ENCODE measurements at places on chromosomes 1 and 21.

DNA sequence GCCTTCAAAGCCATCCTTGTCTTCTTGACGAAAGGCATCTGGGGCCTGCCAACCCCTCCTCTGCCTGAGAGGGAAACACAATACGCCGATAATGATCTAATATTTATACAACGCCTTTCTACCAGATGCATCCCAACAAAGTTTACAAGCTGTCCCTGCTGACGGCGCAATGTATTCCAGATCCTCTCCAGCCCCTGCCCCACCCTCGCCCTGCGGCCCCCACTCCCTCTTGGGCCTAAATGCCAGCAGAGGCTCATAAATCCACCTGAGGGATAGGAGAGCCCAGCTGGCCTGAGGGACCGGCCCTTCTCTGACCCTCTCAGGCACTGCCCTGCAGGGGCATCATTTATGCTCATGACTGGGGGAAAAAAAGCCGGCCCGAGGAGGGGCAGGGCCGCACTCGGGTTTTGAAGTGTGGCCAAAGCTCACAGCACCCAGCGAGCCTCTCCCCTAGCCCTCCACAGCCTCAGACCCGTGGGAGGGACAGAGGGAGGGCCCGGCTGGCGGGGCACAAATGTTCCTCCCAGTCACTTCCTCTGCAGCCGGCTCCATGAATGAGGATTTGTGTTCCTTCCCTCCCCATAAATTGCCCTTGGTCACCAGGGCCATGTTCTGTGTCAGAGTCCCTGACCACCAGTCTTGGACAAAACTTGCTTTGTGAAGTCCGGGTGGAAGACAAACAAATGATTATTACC is 140.3 kb downstream of the FOXD2 start:
- no peak for DNase-seq

GRCh38 chr1:238487931-238488330 is 597.2 kb upstream of the ZP4 start:
- no peak for DNase-seq

DNA sequence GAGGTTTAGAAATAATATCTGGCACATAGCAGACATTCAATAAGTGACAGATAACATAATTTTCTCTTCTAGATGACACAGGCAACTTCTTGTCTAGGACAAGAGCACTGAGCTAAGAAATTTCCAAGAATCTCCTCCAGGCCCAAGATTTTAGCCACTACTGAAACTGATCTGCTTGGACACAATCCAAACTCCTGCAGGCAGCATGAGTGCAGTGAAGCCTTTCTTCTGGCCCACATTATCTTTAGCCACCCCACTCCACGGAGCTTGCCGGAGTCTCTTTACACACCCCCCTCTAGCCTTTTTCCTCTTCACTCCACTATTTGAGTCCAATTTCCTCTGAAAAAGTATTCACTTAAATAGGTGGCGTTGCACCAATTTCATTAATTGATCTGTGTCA is 142.9 kb upstream of the DUSP10 start:
- DNase-seq = no peak

DNA sequence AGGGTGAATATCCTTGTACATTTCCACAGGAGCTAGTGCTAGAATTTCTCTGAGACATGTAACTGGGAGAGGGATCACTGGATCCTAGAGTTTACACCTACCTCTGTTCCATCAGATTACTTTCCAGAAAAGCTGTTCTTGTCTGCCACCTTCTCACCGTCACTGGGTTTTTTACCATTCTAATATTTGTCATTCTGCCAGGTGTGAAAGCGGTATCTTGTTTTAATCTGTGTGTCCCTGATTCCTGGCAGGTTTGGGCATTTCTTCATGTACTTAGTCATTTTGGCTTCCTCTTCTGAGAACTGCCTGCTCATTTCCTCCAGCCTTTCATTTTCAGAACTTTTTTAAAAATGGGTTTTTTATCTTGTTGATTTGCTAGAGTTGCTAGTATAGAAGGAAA is 5.1 kb downstream of the PMF1 start:
- DNase-seq = peak; percentile 83

DNA sequence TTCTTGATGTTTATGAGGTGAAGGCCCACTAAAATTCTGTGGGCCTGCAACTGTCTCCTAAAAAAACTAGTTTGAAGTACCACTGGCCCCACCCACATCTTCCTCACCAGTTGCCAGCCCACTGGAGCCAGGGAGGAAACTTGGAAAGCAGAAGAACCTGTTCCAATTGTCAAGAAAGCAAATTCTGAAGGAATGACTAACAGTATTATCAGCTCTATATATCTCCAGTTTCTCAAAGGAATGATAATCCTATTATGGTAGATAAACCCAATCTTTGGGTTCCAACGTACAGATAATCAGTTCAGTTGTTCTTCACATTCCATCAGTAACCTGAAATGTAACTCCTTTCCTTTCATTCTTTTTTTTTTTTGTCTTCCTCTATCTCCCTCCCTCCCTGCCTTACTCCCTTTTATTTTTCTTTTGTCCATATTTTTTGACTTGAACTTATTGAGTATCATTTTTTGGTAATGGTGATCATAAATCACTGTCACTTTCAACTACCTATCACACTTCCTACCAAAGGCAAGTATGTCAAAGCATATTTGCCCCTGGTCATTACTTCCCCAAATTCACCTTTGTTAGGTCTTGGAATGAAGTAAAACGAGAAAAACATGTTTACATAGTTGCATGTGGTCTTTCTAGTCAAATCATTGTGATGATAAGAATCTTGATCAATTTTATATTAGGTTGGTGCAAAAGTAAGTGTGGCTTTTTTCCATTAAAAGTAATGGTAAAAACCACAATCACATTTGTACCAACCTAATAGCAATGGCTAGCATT is 943.4 kb downstream of the TTLL7 start:
- no peak for DNase-seq

- DNase-seq = no peak
Observed at GRCh38 chr1:101065575-101065974, 40.0 kb upstream of the DPH5 start.

DNA sequence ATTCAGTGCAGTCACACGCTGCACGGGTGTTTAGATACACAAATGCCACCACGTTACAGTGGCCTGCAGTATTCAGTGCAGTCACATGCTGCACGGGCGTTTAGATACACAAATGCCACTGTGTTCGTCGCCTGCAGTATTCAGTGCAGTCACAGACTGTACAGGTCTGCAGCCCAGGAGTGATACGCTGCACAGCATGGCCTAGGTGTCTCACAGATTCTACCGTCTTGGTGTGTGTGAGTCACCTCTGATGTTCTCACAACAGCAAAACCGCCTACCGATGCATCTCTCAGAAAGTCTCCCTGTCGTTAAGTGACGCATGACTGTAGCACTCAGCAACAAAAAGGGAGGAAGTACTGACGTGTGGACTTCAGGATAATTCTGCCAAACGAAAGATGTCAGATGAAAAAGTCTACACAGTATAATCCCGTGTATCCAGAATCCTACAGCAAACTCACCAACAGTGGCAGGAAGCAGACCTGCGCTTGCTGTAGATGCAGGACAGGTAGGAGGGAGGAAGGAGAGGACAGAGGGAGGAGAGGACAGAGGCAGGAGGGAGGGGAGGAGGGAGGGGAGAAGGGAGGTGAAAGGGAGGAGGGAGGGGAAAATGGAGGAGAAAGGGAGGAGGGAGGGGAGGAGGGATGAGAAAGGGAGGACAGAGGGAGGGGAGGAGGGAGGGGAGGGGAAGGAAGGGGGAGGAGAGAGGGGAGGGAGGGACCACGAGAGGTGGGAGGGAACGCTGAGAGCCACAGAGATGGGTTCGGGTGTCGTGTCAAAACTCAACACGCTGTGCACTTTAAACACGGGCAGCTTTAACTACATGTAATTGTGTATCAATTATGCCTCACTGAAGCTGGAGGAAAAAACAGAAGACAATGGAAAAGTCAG is 36.3 kb upstream of the PCBP3 start:
- no peak for DNase-seq

GRCh38 chr1:114189398-114189797 is 35.7 kb upstream of the SYT6 start:
- no peak for DNase-seq

- no peak for DNase-seq
Observed at GRCh38 chr1:170376801-170377385, 155.1 kb upstream of the GORAB start.

- DNase-seq = no peak
Observed at GRCh38 chr1:33301273-33301984, 19.5 kb downstream of the A3GALT2 start.

DNA sequence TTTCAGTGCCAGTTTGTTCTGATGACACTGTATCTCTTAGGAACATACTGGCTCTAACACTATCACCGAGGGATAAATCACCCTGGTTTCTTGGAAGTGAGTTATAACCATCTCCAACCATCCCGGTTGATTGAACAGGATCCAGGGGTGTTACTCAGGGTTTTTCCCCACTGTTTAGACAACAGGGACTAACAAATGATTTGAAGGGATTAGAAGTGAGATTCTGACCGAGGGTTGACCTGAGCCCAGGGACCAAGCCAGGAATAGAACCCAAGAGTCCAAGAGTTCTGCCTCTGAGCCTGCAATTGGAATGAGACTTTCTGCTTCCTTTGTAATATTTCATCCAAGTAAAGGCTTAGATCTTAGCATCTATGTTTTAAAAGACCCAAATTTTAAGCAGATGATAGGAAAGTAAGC is 154.0 kb downstream of the DHRS3 start:
- DNase-seq = no peak

DNA sequence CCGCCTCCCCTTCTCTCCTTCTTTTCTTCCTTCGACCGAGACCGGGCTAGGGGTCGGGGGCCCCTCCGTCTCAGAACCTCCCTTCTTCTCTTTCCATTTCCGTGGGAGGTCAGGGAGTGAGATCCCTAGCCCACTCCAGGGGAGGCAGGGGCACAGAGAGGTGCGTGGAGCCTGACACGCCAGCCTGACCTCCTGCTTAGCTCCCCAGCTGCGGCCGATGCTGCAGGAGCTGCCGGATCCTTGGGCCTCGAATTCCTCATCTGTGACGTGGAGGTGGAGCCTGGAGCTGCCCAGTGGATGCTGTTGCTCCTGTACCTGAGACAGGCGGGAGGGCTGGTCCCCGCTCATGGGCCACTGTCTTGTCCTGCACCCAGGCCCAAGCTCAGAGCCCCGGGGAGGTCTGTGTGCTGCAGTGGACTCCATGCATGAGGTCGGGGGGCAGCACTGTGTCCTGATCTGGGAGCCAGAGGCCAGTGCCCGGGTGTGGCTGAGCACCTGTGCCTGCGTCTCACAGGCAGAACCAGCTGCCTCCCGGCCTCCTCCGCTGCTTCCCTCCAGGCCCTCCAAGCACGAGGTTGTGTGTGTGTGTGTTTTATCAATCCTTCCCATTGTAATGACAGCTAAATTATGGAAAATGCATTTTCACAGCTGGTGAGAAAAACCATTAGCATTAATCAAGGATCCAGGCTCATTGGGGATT is 55.3 kb upstream of the TTC34 start:
- DNase-seq = no peak

GRCh38 chr1:34052565-34052964 is 112.5 kb downstream of the CSMD2 start:
- no peak for DNase-seq

- no peak for DNase-seq
Observed at GRCh38 chr1:24742090-24742938, 2.9 kb upstream of the CLIC4 start.

DNA sequence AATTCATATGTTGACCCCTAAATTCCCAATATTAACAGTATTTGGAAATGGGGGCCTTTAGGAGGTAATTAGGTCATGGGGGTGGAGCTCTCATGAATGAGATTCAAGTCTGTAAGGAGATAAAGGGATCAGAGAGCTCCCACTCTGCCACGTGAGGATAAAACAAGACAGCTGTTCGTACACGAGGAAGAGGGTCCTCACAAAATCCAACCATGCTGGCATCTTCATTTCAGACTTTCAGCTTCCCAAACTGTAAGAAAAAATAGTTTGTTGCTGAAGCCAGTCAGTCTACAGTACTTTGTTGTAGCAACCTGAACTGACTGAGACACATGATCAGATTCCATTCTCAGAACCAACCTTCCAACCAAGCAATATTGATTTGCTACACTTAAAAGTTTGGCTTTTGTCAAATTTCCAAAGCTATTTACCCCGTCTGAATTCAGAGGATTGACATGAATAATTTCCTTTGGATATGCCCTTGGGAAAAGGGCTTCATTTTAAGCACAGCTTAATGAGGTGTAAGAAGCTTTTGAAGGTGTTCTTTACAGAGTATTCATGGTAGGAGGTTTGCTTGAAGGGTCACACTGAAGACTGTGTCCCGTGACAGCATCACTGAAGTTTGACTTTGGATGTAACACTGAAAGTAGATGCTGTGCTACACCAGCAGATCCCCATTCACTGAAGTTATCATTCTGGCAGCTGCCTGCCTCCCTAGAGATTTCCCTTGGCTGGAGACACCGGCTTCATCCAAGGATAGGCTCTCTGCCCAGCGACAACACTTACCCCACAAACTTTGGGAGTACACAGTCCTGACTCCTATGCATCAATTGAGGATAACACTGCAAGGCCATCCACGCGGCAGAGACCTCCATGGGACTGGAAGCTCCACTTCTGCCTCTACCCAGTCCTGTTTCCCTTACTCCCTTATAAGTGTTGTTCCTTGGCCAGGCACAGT is 4.9 kb upstream of the OMA1 start:
- no peak for DNase-seq

- no peak for DNase-seq
Observed at GRCh38 chr1:172401477-172401876, 19.0 kb upstream of the C1orf105 start.

- no peak for DNase-seq
Observed at GRCh38 chr1:41525891-41526587, 41.6 kb upstream of the EDN2 start.

DNA sequence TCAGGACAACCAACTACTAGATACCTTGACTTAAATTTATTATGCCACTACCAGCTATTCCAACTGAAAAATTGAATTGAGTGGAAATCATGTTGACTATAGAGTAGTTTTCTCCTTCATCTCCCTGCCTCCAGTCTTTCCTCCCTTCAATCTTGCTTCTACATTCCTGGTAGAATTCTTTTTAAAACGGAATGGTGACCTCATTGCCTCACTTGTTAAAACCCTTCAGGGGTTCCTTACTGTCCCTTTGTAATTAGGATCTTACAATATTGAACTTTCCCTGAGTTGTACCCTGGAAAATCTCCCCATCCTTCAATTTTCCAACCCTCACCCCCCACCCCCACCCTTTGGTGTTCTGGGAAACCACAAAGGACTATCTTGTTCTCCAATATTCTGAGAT is 82.8 kb upstream of the ZNF326 start:
- no peak for DNase-seq

DNA sequence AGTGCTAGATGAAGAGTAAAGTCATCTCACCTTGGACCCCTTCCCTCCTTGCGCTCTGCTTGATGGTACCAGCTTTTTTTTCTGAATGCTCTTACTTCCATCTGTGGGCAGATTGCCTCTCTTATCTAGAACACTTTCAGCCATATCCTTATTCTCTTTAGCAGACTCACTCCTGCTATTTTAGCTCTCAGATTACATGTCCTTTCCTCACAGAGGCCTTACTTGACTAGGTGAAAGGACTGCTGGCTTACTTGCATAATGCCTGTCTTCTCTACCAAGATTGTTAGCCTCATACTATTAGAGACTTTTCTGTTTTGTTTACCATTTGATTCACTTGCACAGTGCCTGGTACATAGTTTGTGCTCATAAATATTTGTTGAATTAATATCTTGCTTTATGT is 9.3 kb downstream of the IFI44 start:
- no peak for DNase-seq

All from MM.1S (cell line).